ENCODE measurements at places on chromosomes 4 and X. TPM values are rescaled to one million over a fixed set of nuclear protein-coding genes. Genes with fewer than 3 reads are reported as not detected.

S100P gene
- not detected for total RNA-seq

POF1B gene
- total RNA-seq = 9.1 TPM

PHKA1 gene
- 6.7 TPM for total RNA-seq

DHX15 gene
- 119 TPM for total RNA-seq

PNMA3 gene
- 0.08 TPM for total RNA-seq

RAI2 gene
- total RNA-seq = not detected

GPRASP2 gene
- 4.5 TPM for total RNA-seq

STBD1 gene
- total RNA-seq = 3.4 TPM

XG gene
- total RNA-seq = 11.8 TPM

ITGB1BP2 gene
- total RNA-seq = 0.23 TPM

TMEM154 gene
- total RNA-seq = 66.2 TPM

MAGEB10 gene
- not detected for total RNA-seq
